Foreskin fibroblast (primary cell): ENCODE measurements at places on chromosomes 13 and 19.

DNA sequence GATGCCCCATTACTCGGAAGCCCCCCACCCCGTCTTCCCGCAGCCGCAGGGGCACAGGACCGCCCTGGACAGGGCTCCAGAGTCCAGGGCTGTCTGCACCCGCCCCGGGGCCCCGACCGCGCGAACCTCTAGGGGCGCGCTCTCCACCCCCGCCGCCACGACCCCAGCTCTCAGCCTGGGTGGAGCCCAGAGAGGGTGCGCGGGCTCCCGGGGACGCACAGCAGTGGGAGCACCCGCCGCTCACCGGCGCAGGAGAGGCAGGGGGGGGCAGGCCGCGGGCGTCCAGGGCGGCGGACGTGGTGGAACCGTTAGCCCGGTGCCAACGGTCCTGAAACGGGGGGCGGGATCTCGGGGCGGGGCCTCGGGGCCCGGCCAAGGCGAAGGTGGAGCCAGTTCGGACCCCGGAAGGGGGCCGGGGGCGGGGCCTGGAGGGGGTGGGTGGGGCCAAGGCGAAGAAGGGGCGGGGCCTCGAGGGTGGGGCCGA lies at the start of gene ATP8B3:
Gene ATP8B3, minus strand, starts transcription at position 335 of the 484 bp plus-strand sequence. CDS start 540 bp downstream, outside the sequence.
- DNase-seq = no peak

DNA sequence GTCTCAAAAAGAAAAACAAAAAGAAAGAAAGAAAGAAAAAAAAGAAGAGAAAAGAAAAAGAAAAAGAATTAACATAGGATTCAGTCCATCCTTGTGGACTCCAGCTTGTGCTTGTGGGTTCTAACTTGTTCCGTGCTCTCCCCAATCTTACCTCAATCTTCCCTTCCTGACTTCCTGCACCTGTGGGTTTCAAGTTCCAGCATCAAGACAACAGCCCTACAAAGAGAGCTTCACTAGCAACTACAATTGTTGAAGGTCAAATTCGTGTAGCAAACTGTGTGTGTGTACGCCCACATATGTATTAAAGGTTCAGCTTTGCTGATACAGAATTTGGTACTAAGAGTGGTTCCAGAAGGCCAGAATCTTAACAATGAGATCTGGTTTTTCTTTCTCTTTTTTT lies 25.3 kb downstream of the FXYD5 start:
- DNase-seq = no peak

GRCh38 chr19:12543855-12544254 lies 7.4 kb downstream of the ZNF564 start:
- DNase-seq = no peak

GRCh38 chr13:40777166-40777808 lies 6.3 kb upstream of the MRPS31 start:
- peak; percentile 70 for DNase-seq
